T-helper 17 cell (primary cell): ENCODE measurements at places on chromosomes 16 and 17. TPM values are rescaled to one million over a fixed set of nuclear protein-coding genes. Genes with fewer than 3 reads are reported as not detected.

The CMTM2 gene
- 0.70 TPM for total RNA-seq

The OSGIN1 gene
- total RNA-seq: 1.4 TPM

DNA sequence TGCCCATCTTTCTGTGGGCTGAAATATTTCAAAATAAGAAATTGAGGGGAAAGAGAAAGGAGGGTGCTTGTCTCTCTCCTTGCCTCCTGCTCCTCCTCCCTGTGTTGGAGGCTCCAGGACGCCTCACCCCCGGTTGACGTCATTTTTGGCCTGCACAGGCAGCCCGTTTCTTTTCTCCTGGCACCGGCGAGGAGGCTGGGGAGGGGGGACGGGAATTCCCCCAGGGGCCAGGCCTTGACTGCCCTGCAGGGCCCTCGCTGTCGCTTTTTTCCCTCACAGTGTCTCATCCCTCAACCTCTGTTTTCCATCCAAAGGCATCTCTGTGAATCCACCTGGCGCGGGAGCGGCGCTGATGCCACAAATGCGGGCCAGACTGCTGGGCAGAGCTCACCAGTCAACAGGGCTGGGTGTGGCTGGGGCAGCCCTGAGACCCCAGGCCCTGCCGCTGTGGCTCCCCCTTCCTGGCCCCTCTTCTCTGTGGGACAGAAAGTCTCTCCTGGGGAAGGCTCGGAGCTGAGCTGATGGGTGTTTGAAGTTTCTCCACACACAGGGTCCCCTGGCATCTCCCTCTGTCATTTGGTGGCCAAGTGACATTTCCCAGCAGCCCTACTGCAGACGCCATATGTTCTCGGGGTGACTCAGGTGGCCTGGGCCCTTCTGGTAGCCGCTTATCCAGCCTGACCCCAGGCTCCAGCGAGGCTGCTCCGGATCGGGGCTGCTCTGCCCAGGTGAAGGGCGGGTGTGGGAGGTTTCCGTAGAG, 16.0 kb downstream of the CENPX start:
- no peak overlapping the region for H3K27ac ChIP-seq
- no peak overlapping the region for H3K4me3 ChIP-seq
- no peak for DNase-seq
- H3K27me3 ChIP-seq: no peaks in the 10 kb centered on the region
- no peaks in the 10 kb centered on the region for H3K4me1 ChIP-seq
- no peaks in the 10 kb centered on the region for H3K36me3 ChIP-seq

GRCh38 chr16:18833707-18834505, 32.6 kb upstream of the ARL6IP1 start:
- no peaks in the 10 kb centered on the region for H3K4me1 ChIP-seq
- no peak for DNase-seq
- peak overlapping the region; percentile 36 for H3K4me3 ChIP-seq
- no peak overlapping the region for H3K27ac ChIP-seq
- H3K27me3 ChIP-seq: no peaks in the 10 kb centered on the region

DNA sequence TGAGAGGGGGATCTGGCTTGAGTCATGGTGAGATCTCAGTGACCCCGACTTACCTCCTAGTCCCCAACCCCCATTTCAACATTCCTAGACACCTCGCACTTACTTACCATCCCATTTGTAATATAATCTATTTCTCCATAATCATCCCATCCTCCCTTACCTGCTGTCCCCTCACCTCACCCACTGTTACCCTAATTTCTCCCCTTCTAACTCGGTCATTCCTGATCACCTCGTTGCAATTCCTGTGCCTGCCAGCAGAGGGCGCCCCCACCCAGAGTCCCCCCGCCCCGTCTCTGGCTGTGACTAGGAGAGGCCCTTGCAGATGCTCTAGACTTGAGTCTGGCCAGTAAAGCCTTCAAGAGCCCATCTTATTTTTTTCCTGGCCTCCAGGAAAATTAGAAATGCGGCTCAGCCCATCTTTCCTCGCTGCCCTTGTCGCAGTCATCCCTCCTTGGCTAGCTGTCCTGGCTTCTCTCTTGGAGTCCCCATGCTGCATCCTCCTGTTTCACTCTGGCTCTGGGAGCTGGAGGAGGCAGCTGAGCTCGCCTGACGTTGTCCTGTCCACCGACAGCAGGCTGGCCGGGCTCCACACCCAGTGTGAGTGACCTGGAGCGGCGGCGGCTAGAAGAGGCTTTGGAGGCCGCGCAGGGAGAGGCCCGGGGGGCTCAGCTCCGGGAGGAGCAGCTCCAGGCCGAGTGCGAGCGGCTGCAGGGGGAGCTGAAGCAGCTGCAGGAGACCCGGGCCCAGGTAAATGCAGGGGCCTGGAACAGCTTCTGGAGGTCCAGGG, 5.0 kb downstream of the TBKBP1 start:
- H3K4me1 ChIP-seq: peaks cover 31% of the 10 kb centered on the region
- H3K4me3 ChIP-seq: no peak overlapping the region
- no peaks in the 10 kb centered on the region for H3K36me3 ChIP-seq
- H3K27me3 ChIP-seq: no peaks in the 10 kb centered on the region

GRCh38 chr17:8948462-8948861, 17.0 kb downstream of the PIK3R5 start:
- H3K36me3 ChIP-seq: peaks cover 16% of the 10 kb centered on the region
- peaks cover 50% of the 10 kb centered on the region for H3K4me1 ChIP-seq
- H3K27ac ChIP-seq: peak overlapping the region; percentile 99
- peak overlapping the region; percentile 89 for H3K4me3 ChIP-seq

The TBC1D3I gene
- total RNA-seq: 0.67 TPM

GRCh38 chr17:64056269-64057005, 36.0 kb upstream of the ICAM2 start:
- no peak for DNase-seq
- no peaks in the 10 kb centered on the region for H3K27me3 ChIP-seq
- H3K4me1 ChIP-seq: peaks cover 49% of the 10 kb centered on the region
- H3K36me3 ChIP-seq: peaks cover 21% of the 10 kb centered on the region

DNA sequence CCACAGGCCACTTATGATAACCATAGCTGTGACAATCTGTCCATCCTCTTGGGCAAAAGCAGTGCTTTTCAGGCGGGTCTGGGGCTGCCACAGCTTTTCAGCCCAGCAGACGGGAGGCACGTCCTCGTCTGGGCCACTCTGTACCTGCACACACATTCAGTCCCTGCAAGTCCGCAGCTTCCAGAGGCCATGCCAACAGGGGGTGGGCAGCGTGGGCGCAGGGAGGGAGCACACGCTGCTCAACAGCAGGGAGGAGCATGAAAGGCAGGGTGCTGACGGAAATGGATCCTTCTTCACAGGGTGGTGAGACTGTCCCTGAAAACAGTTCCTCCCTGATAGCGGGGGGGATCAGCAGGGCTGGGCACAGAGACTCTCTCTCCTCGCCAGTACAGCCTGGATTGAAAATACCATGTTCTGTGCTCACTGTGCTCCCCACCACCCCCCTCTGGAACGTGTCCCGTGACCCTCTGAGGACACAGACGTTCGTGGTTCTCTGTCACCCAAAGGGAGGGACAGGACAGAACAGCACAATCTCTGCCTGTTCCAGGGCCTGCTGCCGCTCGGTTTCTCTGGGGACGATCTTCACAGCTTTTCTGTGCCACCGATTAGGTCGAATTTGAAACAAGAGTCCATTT, 41.7 kb downstream of the PEMT start:
- H3K4me1 ChIP-seq: peaks cover 6% of the 10 kb centered on the region
- no peak for DNase-seq
- no peaks in the 10 kb centered on the region for H3K36me3 ChIP-seq
- no peak overlapping the region for H3K4me3 ChIP-seq
- H3K27ac ChIP-seq: no peak overlapping the region

The SCIMP gene
- 0.76 TPM for total RNA-seq

- no peak overlapping the region for H3K27ac ChIP-seq
- no peak for DNase-seq
- H3K27me3 ChIP-seq: no peaks in the 10 kb centered on the region
- H3K4me3 ChIP-seq: no peak overlapping the region
- H3K36me3 ChIP-seq: peaks cover 8% of the 10 kb centered on the region
- peaks cover 20% of the 10 kb centered on the region for H3K4me1 ChIP-seq
Observed at GRCh38 chr16:67648764-67649407, 3.9 kb downstream of the CARMIL2 start.

The ASPHD1 gene
- not detected for total RNA-seq

The ELMO3 gene
- total RNA-seq: 2.4 TPM

The UBALD2 gene
- total RNA-seq: 201 TPM

- no peak for DNase-seq
- no peaks in the 10 kb centered on the region for H3K36me3 ChIP-seq
- peaks cover 10% of the 10 kb centered on the region for H3K4me1 ChIP-seq
- H3K27me3 ChIP-seq: peaks cover 5% of the 10 kb centered on the region
- no peak overlapping the region for H3K27ac ChIP-seq
- H3K4me3 ChIP-seq: no peak overlapping the region
Observed at GRCh38 chr16:14307527-14308367, 236.6 kb downstream of the MRTFB start.

The CA7 gene
- not detected for total RNA-seq

DNA sequence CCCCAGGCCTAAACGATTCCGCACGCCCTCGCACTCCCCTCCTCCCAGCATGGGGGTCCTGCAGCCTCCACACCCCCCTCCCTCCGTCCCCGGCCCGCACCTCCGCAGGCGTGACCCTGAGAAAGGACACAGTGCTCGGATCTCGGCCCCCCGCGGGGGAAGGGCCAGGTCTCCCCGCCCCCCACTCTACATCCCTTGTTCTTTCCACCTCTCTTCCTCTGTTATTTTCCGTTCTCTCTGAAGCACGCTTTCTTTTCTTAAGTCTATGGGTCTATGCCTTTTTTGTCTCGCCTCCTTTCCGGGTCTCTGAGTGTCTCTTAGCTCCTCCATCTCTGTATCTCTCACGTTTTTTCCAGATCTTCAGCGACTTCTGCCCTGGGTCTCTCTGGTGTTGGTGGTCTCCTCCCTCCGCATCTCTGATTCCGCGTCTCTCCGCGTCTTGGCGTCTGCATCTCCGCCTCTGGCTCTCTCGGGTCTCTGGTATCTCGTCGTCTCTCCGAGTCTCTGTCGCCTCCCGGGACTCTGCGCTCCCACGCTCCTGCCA, 2.1 kb upstream of the HES7 start:
- peak overlapping the region; percentile 99 for H3K27ac ChIP-seq
- peaks cover 29% of the 10 kb centered on the region for H3K27me3 ChIP-seq
- peaks cover 46% of the 10 kb centered on the region for H3K4me1 ChIP-seq
- peak overlapping the region; percentile 97 for H3K4me3 ChIP-seq
- H3K36me3 ChIP-seq: peaks cover 3% of the 10 kb centered on the region
- DNase-seq: no peak

GRCh38 chr16:90008708-90009145, 10.5 kb downstream of the DBNDD1 start:
- H3K36me3 ChIP-seq: no peaks in the 10 kb centered on the region
- no peaks in the 10 kb centered on the region for H3K27me3 ChIP-seq
- H3K4me1 ChIP-seq: peaks cover 18% of the 10 kb centered on the region

DNA sequence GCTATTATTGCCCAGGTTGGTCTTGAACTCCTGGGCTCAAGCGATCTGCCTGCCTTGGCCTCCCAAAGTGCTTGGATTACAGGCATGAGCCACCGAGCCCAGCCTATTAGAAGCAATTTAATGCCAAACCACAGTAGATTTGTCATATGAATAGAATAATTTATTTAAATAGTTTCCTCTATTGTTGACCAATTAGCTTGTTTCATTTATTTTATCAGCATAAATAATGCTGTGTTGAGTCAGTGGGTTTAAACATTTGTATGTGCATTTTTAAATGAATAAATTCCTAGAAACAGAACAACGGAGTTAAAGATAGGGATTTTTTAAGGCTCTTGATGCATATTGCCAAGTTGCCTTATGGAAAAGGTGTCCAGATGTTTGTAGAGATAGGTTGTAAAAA, 26.7 kb downstream of the FTO start:
- H3K27me3 ChIP-seq: no peaks in the 10 kb centered on the region
- no peak for DNase-seq
- no peak overlapping the region for H3K27ac ChIP-seq
- no peak overlapping the region for H3K4me3 ChIP-seq
- H3K36me3 ChIP-seq: peaks cover 3% of the 10 kb centered on the region
- H3K4me1 ChIP-seq: peaks cover 23% of the 10 kb centered on the region

GRCh38 chr16:11743308-11744074, 834 bp upstream of the TXNDC11 start:
- peak overlapping the region; percentile 98 for H3K27ac ChIP-seq
- peak overlapping the region; percentile 87 for H3K4me3 ChIP-seq
- H3K27me3 ChIP-seq: no peaks in the 10 kb centered on the region

The ARHGAP44 gene
- total RNA-seq: not detected

The SCGB1C2 gene
- total RNA-seq: not detected

The KRT25 gene
- total RNA-seq: not detected

The MT4 gene
- total RNA-seq: not detected

The TSPAN10 gene
- total RNA-seq: not detected

The ATP2C2 gene
- not detected for total RNA-seq

DNA sequence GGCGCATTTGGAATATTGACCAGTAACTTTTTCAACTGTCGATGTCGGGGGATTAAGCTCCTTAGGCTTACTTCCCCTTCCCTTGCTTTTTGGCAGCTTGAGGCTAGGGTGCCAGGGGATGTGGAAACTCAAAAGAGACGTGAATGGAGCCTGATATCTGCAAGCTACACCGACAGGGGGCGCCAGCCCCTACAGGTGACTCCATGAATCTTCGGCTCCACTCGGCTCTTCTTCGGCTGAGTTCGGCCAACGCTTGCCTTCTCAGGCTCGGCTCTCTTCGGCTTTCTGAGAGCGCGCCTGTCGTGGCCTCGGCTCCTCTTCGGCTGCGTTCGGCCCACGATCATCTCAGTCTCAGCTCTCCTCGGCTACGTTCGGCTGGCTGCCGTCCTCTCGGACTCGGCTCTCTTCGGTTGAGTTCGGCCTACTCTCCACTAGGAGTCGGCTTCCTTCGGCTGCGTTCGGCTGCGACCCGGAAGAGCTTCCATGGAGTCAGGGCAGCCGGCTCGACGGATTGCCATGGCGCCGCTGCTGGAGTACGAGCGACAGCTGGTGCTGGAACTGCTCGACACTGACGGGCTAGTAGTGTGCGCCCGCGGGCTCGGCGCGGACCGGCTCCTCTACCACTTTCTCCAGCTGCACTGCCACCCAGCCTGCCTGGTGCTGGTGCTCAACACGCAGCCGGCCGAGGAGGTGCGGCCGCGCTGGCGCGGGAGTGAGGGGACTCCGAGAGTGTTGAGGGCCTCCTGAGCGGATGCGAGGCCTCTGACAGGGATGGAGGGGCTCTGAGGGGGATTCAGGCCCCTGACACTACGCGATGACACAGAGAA, at the start of gene ERCC4:
TSS of gene ERCC4 (plus strand) at position 472 of the 827 bp plus-strand sequence. CDS start at position 484, 12 bp downstream.
- peak; percentile 96 for DNase-seq
- H3K4me1 ChIP-seq: peaks cover 24% of the 10 kb centered on the region
- peak within 1 kb of the TSS; percentile 98 for H3K4me3 ChIP-seq

- peaks cover 2% of the 10 kb centered on the region for H3K36me3 ChIP-seq
- H3K4me3 ChIP-seq: no peak overlapping the region
- peak overlapping the region; percentile 2 for H3K27ac ChIP-seq
- H3K27me3 ChIP-seq: no peaks in the 10 kb centered on the region
Observed at GRCh38 chr17:51180486-51180885, 14.3 kb downstream of the NME2 start.

DNA sequence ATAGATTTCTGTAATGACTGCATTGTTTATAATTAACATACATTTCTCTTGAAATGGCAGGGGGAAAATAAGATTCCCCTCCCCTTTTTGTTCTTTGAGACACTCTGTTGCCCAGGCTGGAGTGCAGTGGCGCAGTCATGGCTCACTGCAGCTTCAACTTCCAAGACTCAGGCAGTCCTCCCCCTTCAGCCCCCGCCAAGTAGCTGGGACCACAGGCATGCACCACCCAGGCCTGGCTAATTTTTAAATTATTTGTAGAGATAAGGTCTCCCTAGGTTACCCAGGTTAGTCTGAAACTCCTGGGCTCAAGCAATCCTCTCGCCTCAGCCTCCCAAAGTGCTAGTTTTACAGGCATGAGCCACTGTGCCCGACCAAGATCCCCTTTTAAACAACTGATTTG, 67.7 kb downstream of the KATNIP start:
- no peak overlapping the region for H3K4me3 ChIP-seq
- peaks cover 7% of the 10 kb centered on the region for H3K36me3 ChIP-seq
- no peak overlapping the region for H3K27ac ChIP-seq
